ENCODE measurements at places on chromosomes 5 and 9. TPM values are rescaled to one million over a fixed set of nuclear protein-coding genes. Genes with fewer than 3 reads are reported as not detected.

ZDHHC11B gene
- 1.3 TPM for total RNA-seq

TMEM232 gene
- not detected for total RNA-seq

TAF1L gene
- not detected for total RNA-seq

PCDHB8 gene
- 0.25 TPM for total RNA-seq

HACD4 gene
- 1.0 TPM for total RNA-seq

IL4 gene
- not detected for total RNA-seq

CCDC171 gene
- total RNA-seq: 0.30 TPM

Data from A549 treated with RU486 at 1 μM for 4 hours (cell line).